ENCODE measurements at places on chromosomes 7 and 10.

- no peak for DNase-seq
Observed at GRCh38 chr7:113799896-113800295, 118.9 kb downstream of the PPP1R3A start.

- DNase-seq: no peak
Observed at GRCh38 chr7:106063024-106063423, 49.1 kb downstream of the SYPL1 start.

DNA sequence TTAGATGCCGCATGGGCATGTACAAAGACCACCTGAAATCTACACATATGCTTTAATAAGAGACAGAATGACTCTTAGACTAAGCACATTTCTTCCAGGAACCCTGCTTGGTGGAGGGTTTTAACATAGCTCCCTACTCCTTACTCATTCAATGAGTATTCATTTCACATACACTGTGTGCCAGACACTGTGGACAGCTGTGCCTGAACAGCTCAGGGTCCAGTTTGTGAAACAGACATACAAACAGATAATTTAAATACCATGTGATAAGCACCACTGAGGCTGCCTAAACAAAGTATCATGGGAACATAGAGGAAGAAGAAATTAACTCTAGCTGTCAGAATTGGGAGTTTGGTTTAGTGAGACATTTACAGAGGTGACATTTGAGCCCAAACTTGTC lies 65.2 kb upstream of the ITPRID1 start:
- no peak for DNase-seq

DNA sequence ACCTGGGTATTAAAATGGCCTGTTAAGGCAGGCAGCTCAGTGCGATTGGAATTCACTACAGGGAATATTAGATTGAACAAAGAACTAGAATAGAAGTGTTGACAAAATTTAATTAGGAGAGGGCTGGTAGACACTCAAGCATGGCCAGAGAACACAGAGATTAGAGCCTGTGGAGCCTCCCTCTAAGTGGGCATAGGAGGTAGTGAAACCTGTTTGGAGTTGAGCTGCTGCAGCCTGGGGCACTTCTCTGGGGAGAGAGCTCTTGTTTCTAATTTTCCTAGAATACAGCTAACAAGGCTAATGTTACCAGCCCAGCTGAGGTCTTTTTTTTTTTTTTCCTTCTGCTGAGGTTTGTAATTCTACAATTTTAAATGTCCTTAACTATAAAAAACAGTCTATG lies 46.4 kb downstream of the TMEM168 start:
- DNase-seq: no peak

DNA sequence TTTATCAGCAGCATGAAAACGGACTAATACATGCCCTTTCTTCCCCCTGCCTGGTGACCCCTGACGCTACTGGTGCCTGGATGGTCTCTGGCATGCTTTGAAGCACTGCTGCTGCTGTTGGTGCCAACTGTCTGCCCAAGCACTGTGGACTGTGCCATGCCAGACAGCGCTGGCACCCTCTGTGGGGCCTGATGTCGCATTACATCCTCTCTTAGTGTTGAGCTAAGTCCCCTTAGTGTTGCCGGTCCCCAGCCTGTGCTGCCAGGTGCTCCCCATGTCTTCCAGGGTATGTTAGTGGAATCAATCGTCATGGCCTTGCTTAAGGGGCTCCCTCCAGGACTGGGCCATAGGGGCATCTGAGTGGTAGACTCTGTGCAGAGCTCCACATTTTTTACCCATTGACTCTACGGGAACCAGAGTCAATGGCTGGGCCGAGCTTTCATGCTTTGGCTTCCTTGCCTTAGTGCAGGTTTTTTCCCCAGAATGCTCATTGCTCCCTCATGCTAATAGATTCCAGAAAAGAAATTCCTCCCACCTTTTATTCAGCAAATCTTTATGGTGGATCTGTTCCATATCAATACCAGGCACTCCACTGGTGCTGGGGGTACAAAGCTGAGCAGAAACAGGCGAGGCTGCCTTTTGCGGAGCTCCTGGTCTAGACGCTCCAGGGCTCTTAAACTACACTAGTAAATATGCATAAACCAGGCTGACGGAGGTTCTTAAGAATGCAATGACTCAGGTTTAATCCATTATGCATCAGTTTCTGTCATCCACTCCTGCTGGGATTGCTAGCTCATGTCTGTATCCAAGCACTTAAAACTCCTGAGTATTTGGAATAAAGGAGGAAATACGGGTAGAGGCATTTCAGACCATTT lies 21.8 kb upstream of the MRC1 start:
- peak; percentile 89 for DNase-seq

- DNase-seq: no peak
Observed at GRCh38 chr7:108839076-108839475, 269.4 kb downstream of the DNAJB9 start.

GRCh38 chr10:112376396-112376790 lies 2.5 kb downstream of the ACSL5 start:
- DNase-seq: no peak

GRCh38 chr10:46305079-46305818 lies 18.5 kb downstream of the ANTXRL start:
- DNase-seq: no peak

DNA sequence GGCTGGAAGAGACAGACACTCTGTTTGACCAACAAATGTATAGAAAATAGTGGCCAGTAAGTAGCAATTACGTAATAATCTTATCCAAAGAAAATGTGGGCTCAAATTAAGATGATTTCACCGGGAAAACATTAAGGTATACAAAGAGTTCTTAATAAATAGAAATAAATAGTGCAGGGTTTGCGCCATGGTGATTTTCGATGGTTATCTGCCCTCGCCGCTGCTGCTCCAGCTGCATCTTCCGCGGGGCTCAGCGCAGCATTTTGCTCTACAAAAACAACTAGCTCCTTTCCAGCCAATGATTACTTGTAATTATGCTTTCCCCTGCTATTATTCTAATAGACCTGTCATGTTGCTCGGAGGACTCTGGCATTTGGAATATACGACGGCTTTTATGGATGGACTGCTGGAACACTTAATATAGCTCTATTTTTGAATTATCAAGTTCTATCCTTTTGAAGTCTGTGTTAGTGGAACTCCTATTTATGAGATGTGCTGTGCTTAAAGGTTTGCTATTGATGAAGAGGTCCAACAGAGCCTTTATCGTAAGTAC lies 103.8 kb downstream of the BUB3 start:
- no peak for DNase-seq

DNA sequence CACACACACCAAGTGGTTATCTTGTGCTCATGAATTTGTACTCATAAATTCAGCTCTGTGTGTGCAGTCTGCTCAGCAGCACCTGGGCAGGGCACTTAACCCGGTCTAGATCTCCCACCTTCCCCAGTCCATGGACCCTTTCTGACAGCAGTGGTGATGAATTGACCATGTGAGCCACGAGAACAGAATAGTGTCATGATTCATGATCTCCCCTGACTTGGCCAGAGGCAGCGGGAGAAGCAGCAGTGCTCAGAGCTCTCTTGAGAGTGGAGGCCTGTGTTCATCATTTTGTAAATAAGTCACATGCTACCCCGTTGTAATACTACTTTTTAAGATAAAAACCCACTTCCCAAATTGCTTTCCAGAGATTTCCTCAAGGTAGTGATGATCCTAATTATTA lies 74.2 kb downstream of the GALNT17 start:
- no peak for DNase-seq

DNA sequence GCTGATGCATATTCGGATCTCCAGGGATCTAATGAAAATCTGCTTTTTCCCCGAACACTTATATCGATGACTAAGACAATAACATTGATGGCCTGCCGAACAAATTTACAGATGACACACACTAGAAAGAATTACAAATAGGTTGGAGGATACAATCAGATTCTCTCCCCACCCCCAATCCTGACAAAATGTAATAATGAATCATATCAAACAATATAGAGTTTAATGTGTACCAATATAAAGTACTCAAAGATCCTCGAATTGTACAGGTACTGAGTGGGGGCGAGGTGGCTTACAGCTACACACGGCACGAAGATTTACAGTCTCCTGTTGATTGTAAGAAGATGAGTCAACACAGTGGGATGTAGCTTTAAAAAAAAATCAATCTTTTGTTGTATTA lies 182.7 kb upstream of the MKLN1 start:
- no peak for DNase-seq

GRCh38 chr7:28291559-28291958 lies 111.0 kb upstream of the JAZF1 start:
- no peak for DNase-seq

DNA sequence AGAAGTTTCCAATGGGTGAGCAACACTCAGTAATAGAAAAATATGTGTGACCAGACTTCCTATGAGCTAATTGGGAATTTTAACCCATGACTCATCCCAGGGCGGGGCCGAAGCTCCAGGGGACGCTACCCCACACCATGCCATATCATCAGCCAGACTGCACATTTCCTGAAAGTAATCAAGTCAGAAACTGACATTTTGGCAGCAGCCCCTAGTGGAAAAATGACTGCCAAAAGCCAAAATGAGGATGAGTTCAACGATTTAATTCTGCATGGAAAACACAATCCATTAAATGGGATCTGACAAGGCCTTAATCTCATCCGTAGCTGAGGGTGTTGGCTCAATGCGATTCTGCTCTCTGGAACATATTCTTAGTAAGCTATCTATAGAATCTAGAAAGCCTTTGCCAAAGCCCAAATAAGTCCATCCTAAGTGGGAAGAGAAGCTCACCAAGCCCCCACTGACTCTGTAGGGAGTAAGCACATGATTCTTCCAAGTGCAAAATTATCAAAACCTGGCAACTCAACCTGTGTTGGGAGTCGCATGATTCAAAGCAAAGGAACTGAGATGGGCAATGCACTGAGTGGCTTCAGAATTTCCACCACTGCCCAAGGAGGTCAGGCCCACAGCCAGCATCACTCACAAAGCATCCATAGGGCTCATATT lies 93.1 kb upstream of the PDE1C start:
- peak; percentile 98 for DNase-seq

GRCh38 chr10:77223526-77224460 lies 413.8 kb downstream of the KCNMA1 start:
- no peak for DNase-seq

DNA sequence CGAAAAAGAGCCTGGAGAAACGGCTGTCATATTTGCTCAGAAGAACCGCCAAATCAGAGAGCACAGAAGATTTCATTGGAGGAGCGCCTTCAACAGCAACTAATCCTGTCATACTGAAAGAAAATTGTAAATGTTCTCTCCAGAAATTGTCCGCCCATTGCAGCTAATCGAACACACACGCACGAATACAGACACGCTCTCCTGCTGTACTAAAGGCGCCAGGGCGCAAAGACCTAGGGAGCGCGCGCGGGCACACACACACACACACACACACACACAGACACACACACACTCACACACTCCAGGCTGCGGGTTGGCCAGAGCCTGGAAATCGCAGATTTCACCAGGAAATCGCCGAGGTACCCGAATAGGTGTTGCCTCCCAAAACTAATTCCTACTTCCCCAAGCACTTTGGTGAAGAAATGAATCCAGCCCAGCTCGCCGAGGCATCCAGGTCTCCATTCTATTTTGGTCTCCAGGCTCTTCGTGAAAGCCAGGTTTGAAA lies at the start of gene CHRM2:
Gene CHRM2 (plus strand): TSS at position 157 of the 505 bp plus-strand sequence. CDS start 146,214 bp downstream, outside the sequence.
- no peak for DNase-seq

DNA sequence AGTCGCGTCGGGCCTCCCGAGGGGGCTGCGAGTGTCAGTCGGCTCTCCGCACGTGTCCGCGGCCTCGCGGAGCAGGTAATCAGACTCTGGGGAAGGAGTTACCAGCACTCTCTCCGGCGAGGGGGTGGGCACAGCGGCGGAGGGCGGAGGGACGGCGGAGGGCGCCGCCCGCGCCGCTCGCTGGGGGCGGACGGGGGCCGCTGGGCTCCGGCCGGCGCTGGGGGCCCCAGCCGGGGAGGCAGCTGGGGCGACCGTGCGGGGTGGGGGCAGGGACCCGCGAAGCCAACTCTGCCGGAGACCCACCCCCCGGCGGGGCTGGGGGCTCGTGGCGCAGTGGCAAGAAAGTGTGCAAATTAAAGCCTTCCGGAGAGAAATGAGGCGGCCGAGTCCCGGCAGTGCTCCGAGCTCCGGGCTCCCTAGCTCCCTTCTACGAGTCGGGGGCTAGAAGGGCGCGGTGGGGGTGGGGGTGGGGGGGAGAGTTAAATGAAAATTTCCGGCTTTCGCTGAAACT lies at the start of gene CDK6:
Gene CDK6 (minus strand): TSS at position 85 of the 511 bp plus-strand sequence. CDS start 3,250 bp downstream, outside the sequence.
- DNase-seq: peak; percentile 60

DNA sequence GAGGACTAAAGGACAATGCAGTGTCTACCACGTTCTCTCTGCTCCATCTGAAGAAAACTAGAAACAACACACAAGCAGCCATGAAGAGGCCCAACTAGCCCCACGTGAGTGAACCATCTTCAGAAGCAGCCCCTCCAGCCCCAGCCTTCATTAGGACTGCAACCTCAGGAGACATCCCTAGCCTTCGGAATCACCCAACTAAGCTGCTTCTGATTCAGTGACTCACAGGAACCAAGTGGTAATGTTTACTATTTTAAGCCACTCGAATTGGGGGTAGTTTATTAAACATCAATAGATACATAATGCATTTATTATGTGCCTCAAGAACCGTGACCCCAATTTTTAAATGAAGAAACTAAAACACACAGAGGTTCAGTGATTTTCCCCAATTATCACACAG lies 22.6 kb downstream of the ARHGAP12 start:
- DNase-seq: no peak

GRCh38 chr10:101283762-101284100 lies 54.5 kb upstream of the LBX1 start:
- DNase-seq: no peak

DNA sequence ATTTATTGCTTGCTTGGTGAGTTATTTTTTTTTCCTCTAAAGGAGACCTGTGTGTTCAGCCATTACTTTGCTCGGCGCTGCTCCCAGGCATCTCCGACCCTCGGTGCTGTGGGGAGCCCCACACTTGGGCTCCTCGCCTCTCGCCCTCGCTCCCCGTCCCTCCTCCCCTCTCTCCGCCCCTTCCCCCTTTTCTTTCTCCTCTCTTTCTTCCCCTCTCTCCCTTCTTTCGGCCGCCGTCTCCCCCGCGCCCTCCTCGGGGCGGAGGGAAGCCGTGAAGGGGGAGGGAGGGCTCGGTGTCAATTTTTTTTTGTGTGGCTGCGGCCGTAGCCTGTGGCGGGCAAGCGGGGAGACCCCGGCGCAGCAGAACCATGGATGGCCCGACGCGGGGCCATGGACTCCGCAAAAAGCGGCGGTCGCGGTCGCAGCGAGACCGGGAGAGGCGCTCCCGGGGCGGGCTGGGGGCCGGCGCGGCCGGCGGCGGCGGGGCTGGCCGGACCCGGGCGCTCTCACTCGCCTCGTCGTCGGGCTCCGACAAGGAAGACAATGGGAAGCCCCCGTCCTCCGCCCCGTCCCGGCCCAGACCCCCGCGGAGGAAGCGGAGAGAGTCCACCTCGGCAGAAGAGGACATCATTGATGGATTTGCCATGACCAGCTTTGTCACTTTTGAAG lies 1.1 kb downstream of the AUTS2 start:
- no peak for DNase-seq

All from RCC 7860 (cell line).